ENCODE measurements at places on chromosomes 5 and 9.
A peak's percentile ranks its signal among the peaks of the same experiment; 100 is the strongest.

- DNase-seq: no peak
Measured at GRCh38 chr9:99779277-99779676, 42.4 kb upstream of the NR4A3 start.

DNA sequence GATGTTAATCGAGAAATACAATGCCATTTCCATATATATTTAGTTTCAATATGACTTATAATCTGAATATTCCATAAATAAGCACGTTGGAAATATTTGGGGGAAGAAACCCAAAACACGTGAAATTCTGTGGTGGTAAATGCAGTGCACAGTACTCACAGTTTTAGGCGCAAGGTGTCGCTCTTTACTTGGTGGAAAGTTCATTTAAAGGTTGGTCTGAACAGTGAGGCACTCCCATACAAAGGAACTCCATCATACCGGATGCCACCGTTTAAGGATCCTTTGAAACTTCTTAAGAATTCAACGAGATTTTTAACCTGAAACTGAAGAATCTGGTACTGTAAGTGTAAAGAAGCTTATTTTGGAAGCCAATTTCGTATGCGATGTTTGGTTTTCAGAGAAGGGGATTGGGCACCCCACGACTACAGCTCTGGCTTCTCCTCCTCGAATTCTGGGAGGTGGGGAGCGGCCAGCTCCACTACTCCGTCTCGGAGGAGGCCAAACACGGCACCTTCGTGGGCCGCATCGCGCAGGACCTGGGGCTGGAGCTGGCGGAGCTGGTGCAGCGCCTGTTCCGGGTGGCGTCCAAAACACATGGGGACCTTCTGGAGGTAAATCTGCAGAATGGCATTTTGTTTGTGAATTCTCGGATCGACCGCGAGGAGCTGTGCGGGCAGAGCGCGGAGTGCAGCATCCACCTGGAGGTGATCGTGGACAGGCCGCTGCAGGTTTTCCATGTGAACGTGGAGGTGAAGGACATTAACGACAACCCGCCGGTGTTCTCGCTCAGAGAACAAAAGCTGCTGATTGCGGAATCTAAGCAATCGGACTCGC lies at the start of gene PCDHA11:
Gene PCDHA11 (plus strand): TSS at position 237 of the 834 bp plus-strand sequence. CDS start 147 bp downstream, at position 384.
- DNase-seq: peak; percentile 18

GRCh38 chr5:141529873-141530272 lies 41.0 kb downstream of the PCDHGC5 start:
- no peak for DNase-seq

DNA sequence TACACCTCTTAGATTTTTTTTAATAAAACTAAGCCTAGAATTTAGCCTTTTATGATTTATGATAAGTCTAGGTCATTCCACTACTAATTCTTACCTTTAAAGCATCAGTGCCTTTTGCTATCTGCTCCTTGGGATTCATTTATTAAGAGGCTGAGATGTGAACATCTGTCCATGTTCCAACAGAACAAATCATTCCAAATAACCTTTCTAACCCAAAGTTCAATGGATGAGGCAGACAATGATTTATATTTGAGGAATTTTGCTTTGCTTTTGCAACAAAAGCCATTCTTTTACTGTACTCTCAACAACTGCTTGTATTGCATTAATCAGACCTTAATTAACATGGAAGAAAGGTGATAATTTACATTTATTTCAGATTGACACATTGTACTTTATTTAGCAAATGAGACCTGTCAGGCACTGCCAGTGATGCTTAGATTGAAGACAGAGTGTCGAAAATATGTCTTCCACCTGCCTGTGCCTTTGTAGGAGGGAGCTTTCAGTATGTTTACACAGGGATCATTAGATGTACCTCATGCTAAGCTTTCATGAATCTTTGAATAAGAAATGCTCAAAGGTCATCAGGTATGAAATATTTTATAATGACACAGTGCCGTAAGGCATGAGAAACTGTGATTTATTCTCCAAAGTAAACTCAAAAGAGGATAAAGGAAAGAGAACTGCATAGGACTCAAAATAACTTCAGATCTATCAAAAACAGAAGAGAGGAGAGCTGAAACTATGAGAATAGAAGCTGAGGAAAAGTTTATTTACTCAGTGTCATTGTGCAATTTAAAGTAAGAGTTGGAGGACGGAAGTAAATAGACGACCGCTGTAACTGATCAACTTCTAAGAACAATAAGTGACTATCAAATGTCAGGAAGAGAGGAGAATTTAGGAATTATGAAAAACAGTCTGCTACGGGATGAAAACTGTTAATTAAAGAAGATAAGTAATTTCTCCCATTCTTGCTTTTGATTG lies 36.7 kb upstream of the IZUMO3 start:
- no peak for DNase-seq

DNA sequence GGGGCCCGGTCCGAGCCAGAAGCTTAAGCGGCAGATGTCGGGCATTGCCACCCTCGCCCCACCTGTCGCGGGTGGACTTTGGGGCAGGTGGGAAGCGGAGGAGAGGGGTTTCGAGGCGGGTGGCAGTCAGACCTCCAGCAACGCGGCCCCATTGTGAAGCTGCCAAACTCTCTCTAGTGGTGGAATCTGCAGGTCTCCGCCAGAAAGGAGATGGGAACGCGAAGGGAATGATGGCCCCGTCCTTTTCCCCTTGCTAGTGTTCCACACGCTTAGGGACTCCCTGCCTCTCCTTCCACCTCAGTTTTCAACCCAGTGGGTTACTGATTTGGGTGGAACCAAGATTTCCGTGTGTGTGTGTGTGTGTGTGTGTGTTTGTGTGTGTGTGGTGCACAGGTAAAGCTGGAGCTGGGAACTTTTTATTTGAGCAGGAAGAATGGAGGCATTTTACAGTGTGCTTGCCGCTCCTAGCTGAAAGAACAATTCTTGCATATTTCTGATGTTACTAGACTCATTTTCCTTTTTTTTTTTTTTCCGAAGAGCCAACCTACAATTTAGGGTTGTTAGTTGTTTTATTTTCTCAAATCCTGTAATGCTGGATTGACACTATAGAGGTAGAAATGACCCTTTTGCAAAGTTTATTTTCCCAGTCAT lies 1.3 kb downstream of the MACIR start:
- no peak for DNase-seq

- DNase-seq: no peak
Measured at GRCh38 chr9:81819155-81819554, 109.1 kb upstream of the SPATA31D4 start.

DNA sequence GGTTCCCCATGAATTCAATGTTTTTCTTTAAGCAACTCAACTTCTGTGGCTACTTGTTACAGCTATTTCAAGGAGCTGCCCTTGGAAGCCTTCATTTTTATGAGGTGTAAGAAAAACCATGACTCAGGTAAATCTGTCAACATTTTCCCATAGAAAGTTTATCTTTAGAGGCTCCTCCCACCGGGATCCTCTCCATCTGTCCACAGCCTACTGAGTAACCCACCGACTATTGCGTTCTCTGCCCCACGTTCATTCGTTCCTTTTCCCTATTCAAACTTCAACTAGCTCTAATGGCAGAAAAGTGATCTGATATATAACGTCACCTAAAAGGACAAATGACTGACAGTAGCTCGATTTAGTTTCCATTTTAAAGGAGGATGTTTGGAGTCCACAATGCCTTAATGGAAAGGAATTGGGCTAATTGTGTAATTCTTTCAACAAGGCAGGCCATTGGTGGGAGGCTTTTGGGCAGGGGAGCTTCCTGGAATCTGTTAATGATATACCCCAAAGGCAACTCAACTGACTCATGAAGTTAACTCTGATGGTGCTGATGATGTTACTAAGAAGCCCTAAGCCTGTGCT lies 29.3 kb upstream of the NR3C1 start:
- peak; percentile 89 for DNase-seq

DNA sequence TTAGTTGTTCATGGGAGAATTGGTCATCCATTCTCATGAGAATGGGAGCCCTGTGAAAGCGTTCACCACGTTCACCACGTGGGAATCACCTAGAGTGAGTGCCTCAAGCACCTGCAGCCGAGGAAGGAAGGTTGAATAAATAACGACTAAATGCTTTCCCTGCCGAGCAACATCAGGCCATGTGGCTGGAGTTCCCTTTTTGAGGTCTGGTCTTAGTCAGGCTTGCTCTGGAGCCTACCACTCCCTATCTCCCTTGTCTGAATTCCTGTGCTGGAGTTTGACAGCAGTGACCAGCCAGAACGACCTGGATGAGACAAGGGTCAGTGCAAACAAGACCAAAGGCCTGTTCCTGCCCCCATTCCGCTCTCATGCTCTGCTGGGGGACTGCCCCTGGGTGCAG lies 28.5 kb downstream of the KCNMB1 start:
- no peak for DNase-seq

Measured in kidney glomerular epithelial cell (primary cell).